Naive B cell (primary cell): ENCODE measurements at places on chromosomes 2 and 18.
A peak's percentile ranks its signal among the peaks of the same experiment; 100 is the strongest.

- no peak for DNase-seq
Measured at GRCh38 chr18:45316127-45316526, 299.1 kb upstream of the SLC14A2 start.

GRCh38 chr2:190283783-190284182 lies 35.8 kb downstream of the HIBCH start:
- no peak for DNase-seq

DNA sequence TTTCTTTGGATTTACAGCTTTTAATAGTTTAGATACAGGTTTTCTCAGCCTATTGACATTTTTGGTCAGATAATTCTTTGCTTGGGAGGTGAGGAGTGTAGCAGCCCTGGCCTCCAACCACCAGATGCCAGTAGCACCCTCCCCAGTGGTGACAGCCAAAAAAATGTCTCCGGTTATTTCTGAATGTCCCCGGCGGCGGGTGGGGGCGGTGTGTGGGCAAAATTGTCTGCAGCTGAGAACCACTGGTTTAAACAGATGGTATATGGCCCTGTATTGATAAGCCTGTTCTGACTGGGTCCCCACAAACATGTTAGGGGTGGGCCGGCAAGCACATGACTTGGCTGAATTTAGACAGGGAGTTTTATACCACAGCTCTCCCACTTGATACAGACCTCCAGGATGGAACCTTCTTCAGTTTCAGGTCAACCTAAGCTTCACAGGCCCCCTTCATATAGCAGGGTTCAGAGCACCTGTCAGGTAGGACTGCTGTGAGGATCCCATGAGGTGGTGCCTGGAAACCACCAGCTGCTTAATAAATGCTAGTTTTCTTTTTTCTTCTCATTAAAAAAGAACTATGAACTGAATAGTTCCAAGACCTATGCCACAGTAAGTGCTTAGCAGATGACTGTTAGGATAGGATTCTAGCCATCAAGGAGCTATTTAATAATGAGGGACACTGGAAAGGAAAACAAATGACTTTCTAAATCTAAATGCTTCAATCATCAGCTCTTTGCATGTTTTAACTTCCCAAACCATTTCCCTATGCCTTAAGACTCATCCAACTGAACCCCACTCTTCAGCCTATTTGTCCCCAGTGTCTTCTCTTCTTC lies 18.1 kb downstream of the LPIN2 start:
- DNase-seq = peak; percentile 71

DNA sequence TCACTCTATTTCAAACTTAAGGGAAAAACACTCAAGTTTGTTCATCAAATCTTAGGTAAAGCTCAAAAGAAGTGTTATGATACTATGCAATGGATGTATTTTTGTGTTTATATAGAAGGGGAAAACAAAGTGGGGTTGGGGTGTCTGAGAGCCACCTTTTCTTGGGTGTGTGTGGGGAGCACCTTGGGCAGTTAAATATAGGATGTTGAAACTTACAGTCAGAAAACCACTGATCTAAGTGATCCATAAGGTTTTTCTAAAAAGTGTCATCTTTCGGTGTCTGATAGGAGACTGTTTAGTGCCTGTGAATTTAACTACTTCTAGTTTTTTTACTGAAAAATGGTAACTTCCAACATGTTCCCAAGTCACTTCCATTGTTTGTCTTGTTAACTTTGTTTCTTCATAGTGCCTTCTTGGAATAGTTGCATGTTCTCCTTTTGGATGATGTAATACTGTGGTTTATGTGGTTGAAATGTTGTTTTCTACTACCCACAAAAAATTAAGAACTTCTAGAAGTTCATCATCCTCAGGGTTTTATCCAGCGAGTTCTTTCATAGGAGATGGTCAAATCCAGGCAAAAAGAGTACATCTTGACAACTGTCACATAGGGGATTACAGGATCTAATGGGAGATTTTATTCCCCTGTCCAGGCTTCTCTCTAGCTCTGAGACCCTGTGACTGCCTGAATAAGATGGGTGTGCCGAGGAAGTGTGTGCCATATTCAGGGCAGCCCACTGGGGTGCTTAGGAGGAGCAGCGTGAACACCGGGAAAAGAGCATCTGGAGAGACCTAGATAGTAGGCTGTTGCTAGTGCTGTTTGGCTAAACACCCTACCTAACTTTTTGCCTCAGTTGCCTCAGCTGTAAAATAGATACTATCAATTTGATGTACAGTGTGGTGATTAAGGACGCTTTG lies 46.2 kb downstream of the CAB39 start:
- DNase-seq = no peak

- no peak for DNase-seq
Measured at GRCh38 chr2:27024188-27024587, 8.6 kb upstream of the TMEM214 start.

GRCh38 chr2:102843764-102844443 lies 82.1 kb downstream of the TMEM182 start:
- no peak for DNase-seq

- no peak for DNase-seq
Measured at GRCh38 chr2:144390424-144391020, 129.4 kb downstream of the ZEB2 start.

DNA sequence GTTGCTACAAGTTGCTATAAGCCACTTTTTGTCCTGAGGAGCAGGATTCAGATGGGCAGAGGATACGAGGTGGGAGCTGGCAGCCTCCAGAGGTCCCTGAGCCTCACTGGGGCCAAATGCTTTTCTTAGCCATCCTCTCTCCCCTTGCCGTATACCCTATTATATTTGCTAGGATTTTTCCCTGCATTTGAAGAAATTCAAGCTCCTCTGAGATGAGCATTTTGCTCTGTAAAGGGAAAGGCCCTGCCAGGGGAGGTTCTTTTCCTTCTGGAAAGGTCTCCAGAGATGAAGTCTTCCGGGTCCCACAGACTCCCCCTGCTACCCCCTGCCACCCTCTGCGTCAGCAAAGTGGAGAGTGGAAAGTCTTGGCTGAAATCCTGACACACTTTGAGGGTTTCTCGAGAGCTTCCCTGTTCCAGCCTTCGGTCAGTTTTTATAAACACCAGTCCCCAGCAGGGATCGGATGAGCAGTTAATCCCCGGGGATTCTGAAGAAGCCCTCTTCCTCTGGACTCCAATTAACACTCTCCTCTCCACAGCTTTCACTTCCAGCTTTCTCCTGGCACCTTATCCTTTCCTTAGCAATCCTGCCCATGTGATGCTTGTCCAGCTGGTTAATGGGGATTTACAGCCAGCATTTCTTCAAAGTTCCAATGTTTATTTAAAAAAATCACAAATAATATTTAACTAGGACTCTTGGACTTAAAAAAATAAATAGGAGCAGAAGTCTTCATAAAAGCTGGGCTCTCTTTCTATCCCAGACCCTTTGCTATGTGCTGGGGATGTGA lies 13.1 kb downstream of the CYRIA start:
- DNase-seq = no peak

DNA sequence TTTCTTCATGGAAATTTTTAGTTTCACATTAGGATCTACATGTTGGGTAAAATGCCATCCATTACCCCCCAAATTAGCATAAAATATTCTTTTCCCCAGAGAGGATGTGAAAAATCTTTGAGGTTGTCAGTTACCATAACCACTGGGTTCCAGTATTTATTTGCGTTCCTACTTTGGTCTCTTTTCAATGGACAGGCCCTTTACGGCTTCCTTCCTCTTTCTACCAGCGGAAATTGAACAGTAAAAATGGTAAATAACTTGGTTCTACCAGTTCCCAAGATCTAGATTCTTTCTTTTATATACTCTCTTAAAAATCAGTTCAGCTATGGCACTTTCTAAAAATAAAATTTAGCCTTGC lies 169.2 kb upstream of the APCDD1 start:
- peak; percentile 52 for DNase-seq

DNA sequence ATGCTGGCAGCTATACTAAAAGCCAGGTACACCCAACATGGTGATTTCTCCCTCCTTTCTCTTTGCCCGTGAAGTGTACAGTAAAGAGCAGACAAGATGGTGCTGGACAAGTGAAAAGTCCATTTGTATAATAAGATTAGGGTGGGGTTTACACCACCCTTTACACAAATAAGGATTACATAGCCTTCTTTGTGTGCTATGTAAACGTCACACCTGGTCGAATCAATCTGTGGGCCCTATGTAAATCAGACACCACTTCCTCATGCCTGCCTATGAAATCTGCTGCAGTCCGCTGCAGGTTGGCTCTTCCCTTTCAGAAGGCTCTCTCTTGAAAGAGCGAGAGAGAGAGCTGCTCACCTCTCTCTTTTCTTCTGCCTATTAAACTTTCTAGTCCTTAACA lies 1054.3 kb upstream of the SLC39A10 start:
- no peak for DNase-seq

DNA sequence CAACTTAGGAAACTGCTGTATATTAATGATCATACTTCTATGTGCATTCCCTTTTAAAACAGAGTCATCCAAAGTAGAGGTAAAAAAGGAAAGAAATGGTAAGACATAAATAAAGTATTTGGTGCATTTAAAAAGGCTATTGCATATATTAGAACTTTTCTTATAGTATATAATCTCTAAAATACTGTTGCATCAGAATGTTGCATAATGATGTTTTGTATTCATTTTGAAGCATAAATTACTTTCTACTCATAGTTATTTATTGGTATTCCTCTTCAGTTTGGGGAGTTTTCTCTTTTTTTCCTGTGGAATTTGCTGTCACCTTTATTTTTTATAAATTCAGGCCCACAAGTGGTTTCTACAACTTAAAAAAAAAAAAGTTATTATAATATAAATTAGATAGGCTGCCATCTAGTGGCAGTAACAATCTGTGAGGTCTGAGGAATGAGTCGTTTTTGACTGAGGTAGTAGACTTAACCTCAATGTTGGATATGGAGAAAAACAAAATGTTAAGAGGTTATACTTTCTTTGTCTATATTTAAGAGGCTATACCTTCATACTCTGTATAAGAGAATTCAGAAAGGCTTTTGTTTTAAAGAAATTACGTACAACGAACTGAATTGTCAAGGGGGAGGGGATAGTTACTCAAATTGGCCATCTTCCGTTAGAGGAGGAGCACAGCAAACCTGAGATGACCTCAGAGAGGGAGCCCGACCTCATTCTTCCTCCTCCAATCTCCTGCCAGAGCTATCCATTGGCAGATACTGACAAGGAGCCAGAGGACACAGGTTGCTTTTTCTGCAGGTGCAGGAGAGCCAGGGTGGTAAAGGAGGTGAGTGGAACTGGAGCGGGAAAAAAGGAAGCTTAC lies 23.8 kb downstream of the ANKAR start:
- DNase-seq = peak; percentile 42

DNA sequence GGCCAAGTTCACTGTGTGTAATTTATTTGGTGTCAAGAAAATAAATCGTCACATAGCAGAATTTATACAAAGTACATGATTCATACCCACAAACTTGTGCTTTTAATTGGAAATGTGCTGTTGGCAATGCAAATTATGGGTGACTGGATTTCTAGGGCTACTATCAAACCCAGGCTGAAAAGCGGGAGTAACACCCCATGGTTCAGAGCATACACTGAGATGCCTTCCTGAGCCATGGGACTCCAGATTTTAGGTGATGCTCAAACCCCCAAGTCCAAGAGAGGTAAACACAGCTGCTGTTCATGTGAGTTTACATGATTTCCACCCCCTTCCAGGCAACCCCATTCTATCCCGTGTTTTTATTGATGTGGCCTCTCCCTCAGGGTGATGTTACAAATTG lies 565.9 kb upstream of the ID2 start:
- no peak for DNase-seq

DNA sequence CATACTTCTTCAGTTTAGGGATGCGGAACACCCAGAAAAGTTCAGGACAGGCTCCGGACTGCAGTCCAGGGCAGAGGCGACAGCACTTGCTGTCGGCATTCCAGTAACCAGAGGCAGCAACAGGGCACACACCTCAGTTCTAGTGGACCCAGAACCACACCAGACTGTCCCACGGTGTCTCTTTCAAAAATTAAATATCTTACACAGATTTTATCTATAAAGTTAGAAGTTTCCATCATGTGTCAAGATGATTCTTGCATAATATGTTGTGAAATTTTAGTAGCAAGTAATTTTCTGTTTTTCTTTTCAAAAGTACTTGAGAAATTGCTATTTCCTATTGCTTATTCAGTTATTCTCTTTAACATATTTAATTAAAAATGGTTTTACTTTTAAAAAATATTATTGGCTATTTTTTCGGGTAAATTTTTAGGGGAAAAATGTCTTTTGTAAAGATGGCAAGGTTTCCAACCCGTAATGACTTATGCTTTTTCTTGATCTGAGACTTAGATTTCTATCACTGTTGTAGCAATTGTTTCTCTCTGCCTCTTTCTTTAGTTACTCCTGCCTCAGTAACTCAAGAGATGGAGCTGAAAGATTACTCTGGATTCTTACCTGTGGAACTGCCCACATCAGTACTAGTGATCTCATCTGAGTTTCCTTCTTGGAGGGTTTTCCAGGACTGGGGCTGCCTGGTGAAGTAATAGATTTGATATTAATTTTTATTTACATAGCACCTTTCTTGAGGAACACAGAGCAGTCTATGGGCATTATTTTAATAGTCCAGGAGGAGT lies 182.7 kb downstream of the LTBP1 start:
- DNase-seq = no peak

DNA sequence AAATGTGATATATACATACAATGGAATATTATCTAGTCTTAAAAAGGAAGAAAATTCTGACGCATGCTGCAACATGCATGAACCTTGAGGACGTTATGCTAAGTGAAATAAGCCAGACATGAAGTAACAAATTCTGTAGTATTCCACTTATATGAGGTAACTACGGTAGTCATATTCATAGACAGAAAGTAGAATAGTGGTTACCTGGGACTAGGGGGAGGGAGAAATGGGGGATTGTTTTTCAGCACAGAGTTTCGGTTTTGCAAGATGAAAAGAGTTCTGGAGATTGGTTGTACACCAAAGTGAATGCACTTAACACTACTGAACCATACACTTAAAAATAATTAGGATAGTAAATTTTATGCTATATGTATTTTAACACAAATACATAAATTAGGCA lies 215.9 kb upstream of the FBXO11 start:
- DNase-seq = no peak

DNA sequence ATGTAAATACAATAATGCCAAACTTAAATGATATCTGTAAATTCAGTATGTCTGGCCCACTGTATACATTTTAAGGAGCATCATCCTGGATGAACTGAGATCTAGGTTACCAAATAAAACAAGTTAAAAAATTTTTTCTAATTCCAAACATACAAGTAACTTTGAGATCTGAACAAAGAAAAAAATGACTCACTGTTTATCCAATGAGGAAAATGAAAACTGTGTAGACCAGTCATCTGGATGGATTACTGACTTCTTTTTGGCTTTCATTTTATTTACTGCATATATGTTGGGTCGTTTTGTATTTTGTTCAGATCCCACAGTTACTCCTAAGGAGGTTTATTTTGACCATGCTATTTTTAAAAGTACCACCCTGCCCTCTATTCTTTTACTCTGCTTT lies 189.8 kb downstream of the RBM43 start:
- no peak for DNase-seq

- DNase-seq = no peak
Measured at GRCh38 chr2:12335131-12335530, 381.6 kb upstream of the TRIB2 start.

DNA sequence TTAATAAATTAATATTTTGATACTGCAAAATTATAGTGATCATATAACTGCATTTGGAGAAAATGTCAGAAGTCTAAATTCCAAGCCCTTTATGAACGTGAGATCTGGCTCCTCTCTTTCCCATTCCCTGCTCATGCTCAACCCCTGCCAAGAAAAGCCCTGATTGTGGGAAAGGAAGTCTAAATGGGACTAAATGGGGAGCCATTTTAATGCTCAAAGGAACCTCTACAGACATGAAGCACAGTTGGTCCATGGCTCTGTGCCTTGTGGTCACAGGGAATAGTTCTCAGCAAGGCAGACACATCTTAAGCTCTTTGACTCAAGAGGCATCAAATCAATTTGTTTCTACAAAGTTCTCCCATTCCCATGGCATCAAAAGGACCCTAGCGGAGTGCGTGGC lies 29.3 kb upstream of the INSIG2 start:
- DNase-seq = no peak
